ENCODE measurements at places on chromosomes 4 and X. TPM values are rescaled to one million over a fixed set of nuclear protein-coding genes. Genes with fewer than 3 reads are reported as not detected.

Gene FAM13A
- 31.0 TPM for polyA plus RNA-seq

Gene ADRA2C
- polyA plus RNA-seq, result 5.3 TPM

Gene GAGE12E
- not detected for polyA plus RNA-seq

Gene MCTS1
- 57.6 TPM for polyA plus RNA-seq

Gene C4orf50
- 2.6 TPM for polyA plus RNA-seq

Gene RHOXF2B
- polyA plus RNA-seq, result 0.18 TPM

Gene BCORL1
- polyA plus RNA-seq, result 15.5 TPM
